ENCODE measurements at places on chromosomes 3 and 15.

DNA sequence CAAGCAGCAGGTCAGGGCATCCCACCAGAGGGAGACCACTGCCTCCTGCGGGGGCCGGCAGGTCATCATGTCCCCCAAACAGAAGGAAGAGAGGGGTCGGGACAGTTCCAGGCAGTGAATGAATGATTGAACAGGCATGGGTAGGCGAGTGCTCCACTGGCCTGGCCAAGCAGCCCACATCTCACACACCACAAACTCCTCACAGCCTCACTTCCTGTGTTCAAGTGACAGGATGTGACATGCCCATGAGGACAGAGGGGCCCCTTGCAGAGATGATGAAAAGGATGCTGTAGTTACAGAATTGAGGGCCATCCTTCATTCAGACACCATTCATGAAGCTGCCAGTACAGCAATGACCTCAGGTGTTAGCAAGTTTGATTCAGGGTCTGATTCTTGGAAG, 3.7 kb downstream of the IQSEC1 start:
- peaks cover 14% of the 10 kb centered on the region for H3K27me3 ChIP-seq
- no peaks in the 10 kb centered on the region for H3K36me3 ChIP-seq
- no peak overlapping the region for H3K27ac ChIP-seq
- DNase-seq, result no peak

DNA sequence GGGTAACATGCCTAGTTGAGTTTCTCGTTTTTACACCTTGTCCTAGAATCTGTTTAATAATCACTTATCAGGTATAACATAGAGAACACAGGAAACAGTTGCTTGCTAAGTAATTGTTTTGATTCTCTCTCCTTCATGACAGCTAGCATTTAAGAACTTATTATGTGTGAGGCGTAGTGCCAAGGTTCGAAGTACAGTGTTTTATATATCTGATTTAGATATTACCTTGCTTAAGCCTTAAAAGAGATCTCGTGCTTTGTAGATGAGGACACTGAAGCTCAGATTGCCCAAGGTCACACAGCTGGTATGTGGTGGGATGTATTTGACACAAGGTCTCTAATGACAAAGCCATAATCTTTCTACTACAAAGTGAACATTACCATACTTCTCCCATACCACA, 29.0 kb upstream of the IFT57 start:
- no peaks in the 10 kb centered on the region for H3K4me1 ChIP-seq
- no peaks in the 10 kb centered on the region for H3K27me3 ChIP-seq
- H3K36me3 ChIP-seq, result no peaks in the 10 kb centered on the region
- DNase-seq, result no peak
- H3K27ac ChIP-seq, result no peak overlapping the region
- no peak overlapping the region for H3K4me3 ChIP-seq

DNA sequence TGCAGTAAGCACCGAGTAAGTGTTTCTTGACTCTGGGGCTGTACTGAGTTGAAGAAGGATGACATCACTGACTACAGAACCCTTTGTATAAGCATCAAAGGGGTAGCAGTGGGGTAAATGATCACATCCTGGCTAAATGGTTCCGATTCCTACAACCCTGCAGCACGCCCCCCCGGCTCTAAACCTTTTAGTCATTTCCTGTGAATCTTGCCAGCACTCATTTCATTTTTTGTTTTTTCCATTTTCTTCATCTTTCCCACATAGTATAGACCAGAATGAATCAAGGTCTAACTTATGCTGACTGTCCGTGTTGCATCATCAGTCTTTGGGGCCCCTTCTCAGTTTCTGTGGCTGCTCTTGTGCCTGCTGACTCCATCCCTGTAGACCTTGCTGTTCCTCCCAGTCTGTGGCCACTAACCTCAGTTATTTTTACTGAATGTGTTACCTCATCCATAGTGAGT, 383.1 kb upstream of the TPRG1 start:
- peaks cover 1% of the 10 kb centered on the region for H3K27me3 ChIP-seq
- no peak overlapping the region for H3K4me3 ChIP-seq
- H3K4me1 ChIP-seq, result no peaks in the 10 kb centered on the region
- no peak for DNase-seq

GRCh38 chr15:59376733-59377132, 4.1 kb upstream of the MYO1E start:
- H3K4me1 ChIP-seq, result peaks cover 13% of the 10 kb centered on the region
- H3K36me3 ChIP-seq, result no peaks in the 10 kb centered on the region
- DNase-seq, result no peak
- H3K27me3 ChIP-seq, result peaks cover 6% of the 10 kb centered on the region
- H3K4me3 ChIP-seq, result no peak overlapping the region
